ENCODE measurements at places on chromosomes 7 and 10.

DNA sequence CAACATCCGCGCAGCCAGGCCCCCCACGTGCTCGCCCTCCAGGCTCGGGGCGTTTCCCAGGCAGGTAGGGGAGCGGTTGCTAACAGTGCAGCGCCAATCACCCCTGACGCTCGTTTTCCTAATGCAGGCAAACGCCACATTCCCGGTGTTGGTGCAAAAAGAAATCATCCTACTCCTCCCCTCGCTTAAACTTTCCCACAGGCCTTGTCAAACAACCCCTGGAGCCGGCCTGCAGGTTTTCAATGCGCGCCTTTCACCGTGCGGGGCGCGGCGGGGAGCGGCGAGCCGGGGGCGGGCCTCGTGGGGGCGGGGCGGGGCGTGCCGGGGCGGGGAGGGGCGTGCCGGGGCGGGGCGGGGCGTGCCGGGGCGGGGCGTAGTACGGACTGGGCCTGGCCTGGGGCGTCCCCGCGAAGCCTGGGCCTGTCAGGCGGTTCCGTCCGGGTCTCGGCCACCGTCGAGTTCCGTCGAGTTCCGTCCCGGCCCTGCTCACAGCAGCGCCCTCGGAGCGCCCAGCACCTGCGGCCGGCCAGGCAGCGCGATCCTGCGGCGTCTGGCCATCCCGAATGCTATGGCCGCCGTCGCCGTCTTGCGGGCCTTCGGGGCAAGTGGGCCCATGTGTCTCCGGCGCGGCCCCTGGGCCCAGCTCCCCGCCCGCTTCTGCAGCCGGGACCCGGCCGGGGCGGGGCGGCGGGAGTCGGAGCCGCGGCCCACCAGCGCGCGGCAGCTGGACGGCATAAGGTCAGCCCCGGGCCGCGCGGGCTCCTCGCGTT lies at the start of gene ECHDC3:
ECHDC3 (plus strand) TSS at position 374 of the 770 bp plus-strand sequence; CDS start at position 569, 195 bp downstream.
- DNase-seq: peak; percentile 82

- peak; percentile 77 for DNase-seq
Measured at GRCh38 chr7:155738652-155739537, 73.4 kb downstream of the SHH start.

GRCh38 chr7:47807126-47807525 lies 141.1 kb downstream of the PKD1L1 start:
- no peak for DNase-seq

DNA sequence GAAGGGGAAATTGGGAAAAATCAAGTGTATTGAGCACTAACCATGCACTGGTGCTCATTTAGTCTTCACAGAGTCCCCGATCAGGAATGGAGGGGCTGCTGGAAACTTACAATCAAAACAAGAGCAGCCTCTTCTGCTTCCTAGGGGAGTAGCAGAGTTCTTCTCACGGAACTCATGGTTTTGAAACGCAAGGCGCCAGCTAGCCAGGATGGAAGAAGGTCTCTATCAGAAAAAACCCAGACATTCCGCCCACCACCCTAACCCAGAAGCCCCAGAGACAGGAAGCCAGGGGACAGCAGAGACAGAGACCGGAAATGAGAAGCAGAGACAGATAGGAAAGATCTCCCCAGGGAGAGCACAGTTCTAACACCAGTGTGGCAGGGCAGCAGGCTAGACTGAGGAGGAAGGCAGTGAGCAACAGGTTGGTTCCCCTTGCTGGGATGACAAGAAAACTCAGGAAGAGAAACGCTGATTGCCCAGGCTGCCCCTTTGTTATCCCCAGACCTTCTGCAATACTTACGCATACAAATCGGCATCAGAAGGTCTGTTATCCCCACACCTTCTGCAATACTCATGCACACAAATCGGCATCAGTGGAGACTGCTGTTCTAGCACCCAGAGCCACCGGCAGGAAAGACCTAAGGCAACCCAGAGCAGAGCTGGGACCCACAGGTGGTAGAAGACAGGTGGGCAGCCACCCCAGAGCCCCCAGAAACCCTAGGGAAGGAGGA lies 99.2 kb downstream of the CPXM2 start:
- no peak for DNase-seq

- peak; percentile 59 for DNase-seq
Measured at GRCh38 chr7:127253281-127254162, 781 bp upstream of the GRM8 start.

- DNase-seq: no peak
Measured at GRCh38 chr7:155255071-155255470, 42.6 kb upstream of the INSIG1 start.

DNA sequence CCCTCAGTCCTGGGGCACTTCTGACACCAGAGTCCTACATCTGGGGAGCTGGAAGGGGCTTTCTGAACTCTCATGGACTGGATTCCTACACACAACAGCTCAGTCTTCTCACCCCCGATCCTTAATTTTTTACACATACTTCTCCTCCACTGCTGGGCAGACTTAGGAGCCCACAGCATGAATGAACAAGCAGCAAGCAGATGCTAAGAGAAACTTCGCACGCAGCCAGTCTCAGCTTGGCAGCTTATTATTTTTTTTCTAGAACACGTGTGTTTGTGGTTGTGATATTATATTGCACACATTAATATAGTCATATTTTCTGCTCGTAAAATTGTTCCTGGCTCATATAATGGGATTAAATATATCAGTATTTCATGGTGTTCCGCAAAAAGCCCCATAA lies 50.9 kb upstream of the LOXL4 start:
- DNase-seq: no peak

DNA sequence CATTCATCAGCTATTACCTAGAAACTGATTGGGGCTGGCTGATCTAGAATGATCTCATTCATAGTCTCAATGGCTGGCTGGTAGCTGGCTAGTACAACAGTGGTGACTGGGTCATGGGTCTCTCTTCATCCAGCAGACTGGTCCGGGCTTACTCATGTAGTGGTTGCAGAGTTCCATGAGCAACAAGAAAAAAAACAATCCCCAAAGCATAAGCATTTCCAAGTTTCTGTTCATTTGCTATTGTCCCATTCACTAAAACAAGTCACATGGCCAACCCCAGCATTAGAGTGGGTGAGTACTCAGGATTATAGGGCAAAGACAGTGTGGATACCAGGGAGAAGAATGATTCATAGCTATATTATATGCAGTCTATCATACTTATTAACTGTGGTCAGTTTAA lies 85.2 kb upstream of the SEMA3C start:
- no peak for DNase-seq

- DNase-seq: no peak
Measured at GRCh38 chr7:107951896-107952295, 51.1 kb downstream of the LAMB1 start.

- DNase-seq: peak; percentile 67
Measured at GRCh38 chr10:132942101-132943057, at the start of gene CFAP46. CFAP46 (minus strand) TSS chr10:132942570; CDS start chr10:132942484, 86 bp downstream.

DNA sequence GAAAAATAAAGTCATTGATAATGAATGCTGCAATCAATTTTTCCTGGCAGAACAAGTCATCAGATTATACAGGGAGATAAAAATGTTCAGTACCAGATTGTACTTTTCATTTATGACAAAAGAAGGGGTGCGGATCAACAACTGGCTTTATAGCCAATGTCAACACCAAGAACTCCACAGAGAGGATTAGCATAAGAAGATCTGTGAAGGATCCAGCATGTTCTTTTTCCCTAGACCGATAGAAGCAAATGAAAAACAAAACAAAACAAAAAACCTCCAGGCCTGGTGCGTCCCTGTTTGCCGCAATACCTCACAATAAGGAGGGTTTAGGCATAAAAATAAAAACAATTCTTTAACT lies 34.7 kb upstream of the PRKAR2B start:
- DNase-seq: no peak

DNA sequence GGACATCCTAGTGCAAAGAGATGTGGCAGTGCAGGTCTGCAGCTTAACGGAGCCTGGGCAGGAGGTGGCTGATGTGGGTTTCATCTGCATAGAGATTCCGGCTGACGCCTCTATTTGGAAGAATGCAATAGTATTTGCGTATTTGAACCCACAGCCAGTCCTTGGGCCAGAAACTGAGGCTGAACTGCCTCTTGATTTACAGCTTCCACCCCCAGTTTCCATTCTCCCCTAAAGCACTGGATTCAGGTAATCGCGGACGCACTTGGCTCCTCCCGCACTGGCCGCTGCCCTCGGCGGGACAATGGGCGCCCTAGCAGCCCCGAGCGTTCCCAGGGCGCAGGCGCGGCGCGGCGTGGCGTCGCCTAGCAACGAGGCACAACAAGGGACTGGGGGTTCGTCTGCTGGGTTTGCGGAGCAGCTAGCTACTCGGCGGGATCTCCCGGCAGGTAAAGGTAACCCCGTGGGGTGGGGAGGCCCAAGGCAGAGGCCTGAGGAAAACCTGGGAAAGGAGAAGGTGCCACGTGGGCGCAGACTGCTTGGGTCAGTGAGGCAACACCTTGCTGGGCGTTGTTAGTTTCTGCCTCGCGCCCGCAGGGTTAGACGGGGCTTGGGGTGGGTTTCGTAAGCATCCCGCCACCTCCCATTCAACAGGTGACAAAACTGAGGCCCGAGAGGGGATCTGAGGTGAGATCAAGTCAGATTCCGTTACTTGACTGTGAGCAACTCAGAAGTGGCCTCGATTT lies at the start of gene ARMC3:
ARMC3 (plus strand) TSS at position 393 of the 743 bp plus-strand sequence. CDS start 3,944 bp downstream, outside the sequence.
- DNase-seq: no peak

GRCh38 chr10:34643620-34644019 lies 171.5 kb downstream of the PARD3 start:
- no peak for DNase-seq

GRCh38 chr10:115915429-115915828 lies 357.6 kb downstream of the GFRA1 start:
- DNase-seq: no peak

- no peak for DNase-seq
Measured at GRCh38 chr10:118454211-118454610, 112.1 kb upstream of the FAM204A start.

DNA sequence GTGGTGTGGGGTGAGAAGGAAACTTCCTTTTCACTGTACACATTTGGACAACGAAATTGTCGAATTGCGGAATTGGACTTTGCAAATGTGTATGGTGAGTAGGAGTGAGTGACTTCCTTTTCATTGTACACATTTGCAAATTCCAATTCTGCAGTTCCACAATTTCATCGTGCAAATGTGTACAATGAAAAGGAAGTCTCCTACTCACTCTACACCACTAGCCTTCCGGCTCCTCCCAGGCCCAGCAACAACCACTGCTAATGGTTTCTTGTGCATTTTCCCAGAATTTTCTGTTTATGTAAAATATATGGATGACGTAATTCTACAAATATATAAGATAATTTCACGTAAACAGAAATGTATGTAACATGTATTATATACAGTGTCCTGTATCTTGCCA lies 118.5 kb downstream of the ARL4A start:
- no peak for DNase-seq

DNA sequence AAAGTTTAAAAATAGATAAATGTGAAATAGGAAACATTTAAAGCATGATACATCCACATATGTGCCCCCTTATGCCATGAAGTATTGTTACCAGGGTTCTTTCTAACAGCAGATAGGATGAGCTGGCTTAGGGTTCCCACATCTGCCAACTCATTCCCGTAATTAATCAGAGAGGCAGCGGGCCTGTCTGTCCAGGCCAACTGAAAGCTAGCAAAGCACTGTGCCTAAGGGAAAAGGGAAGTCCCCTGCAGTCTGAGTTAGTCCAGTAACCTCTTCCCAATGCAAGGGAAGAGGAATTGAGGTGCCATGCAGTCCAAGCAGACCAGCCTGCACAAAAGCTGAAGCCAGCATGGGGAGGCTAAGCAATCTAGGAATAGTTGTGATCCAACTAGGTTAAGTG lies 18.3 kb upstream of the ZC3HAV1L start:
- no peak for DNase-seq

- DNase-seq: no peak
Measured at GRCh38 chr7:41855798-41856197, 152.9 kb upstream of the INHBA start.

DNA sequence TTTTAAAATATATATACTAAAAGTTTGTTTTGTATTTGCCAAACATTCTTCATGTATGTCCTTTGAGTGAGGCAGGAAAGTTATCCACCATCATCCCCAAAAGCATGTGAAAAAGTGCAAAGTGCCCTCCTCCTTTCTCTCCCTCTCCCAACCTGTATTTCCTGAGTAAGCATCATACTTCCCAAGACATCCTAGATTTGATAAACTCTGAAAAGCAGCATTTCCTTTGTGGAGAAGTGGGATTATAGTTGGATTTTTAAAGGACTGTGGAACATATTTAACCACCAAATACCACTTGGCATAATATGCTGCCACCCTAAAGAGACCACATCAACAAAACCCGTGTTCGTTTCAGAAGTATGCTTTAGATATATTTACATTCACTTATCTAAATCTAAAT lies 36.9 kb downstream of the NET1 start:
- no peak for DNase-seq

DNA sequence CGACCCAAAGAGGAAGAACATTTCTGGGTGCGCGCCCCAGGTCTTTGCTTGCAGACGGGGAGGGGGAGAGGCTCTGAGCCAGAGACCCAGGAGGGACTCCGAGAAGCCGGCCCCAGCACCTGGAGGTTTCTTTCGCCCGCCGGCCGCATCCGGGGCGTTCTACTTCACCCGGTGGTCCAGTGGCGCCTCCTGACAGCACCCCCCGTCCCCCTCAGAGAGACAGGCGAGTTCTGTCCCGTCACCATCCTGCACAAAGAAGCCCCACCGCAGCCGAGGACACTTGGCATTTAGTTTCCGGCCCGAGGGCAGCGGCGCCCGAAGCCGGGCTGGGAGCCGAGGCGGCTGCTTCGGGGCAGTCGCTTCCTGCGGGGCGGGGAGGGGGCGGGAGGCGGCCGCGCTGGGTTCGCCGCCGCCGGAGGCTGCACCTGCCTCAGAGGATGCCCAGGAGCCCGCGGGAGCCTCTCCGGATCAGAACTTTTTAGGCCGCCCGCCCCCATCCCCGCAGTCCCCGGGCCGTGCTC lies at the start of gene TMEM178B:
TMEM178B (plus strand) TSS at position 424 of the 521 bp plus-strand sequence.
- peak; percentile 4 for DNase-seq

- no peak for DNase-seq
Measured at GRCh38 chr10:8800426-8800825, 745.9 kb downstream of the GATA3 start.

DNA sequence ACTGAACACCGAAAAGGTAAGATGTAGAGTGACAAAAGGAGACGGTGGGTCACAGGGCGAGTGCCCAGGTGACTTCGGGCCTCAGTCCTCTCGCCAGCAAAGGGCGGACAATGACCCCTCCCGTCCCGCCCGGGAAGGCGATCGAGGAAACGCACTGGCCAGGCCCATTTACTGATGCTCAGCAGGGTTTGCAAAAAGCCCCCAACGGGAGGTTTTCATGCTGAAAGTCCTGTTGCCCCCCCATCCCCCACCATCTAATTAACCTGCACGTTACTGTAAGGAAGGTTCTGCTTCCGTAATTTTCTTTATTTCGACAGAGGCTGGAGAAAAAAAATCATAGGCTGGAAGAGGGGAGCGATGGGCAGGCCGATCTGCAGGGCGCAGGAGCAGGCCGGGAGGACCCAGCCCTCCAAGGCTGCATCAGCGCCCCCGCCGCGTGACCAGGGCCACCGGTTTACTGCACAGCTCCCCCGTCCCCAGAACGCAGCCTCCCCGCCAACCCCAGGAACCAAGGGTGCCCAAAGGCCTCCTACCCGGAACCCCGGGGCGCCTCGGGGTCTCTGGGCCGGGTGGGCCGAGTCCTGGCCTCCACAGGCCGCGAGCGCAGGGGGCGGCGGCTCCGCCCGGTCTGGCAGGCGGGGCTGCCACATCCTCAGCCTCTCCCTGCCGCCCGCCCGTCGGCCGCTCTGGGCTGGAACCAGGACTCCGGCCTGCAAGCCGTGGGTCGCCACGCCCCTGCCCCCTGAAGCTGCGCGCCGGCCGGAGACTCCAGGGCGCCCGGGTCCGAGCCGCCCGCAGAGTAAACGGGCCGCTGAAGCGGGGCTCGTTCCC lies 613 bp downstream of the OAT start:
- DNase-seq: peak; percentile 60

GRCh38 chr10:122142641-122143237 lies 128.4 kb upstream of the BTBD16 start:
- peak; percentile 59 for DNase-seq

GRCh38 chr10:11317936-11318670 lies 293.3 kb downstream of the USP6NL start:
- no peak for DNase-seq

Data from cerebellum (tissue), 4 donors.